HL-60 (cell line): ENCODE measurements at places on chromosomes 2 and 18.

DNA sequence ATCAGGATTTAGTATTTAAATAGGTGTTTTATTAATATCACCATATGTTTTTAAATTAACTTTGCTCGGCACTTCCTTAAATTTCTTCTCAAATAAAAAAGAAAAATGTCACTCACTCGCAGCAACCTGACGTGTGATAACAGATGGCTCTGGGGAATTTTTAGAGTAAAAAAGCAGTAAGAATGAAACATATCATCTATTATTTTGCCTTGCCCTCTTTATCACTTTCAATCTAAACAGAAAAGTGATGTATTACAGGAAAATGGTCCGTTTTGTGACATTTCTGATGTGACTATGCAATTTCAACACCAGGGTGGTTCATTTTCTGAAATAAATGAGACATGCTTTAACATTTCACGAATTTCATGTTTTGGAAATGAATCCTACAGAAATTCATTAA lies 1368.0 kb upstream of the LRRTM1 start:
- no peak for DNase-seq

DNA sequence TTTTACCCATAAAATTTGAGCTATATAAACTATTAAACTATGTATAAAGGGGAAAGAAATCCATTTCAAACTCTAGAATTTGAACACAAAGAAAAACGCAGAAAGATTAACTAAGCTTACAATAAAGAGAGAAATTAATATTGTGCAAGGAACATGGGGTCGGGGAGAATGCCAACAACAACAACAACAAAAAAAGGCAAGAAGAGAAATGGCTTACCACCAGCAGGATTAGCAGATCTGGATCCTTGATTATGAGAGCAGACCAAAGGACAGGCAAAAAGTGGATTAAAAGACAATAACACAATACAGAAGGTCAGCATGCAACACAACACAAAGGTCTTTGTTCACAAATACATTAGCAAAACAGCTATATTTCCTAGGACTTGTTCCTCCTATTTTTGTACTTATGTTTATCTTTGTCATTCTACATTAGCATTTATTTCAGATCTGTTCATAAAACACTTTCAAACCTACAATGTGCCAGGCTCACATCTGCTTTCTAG lies 103.4 kb upstream of the RNU4ATAC start:
- DNase-seq, result no peak

DNA sequence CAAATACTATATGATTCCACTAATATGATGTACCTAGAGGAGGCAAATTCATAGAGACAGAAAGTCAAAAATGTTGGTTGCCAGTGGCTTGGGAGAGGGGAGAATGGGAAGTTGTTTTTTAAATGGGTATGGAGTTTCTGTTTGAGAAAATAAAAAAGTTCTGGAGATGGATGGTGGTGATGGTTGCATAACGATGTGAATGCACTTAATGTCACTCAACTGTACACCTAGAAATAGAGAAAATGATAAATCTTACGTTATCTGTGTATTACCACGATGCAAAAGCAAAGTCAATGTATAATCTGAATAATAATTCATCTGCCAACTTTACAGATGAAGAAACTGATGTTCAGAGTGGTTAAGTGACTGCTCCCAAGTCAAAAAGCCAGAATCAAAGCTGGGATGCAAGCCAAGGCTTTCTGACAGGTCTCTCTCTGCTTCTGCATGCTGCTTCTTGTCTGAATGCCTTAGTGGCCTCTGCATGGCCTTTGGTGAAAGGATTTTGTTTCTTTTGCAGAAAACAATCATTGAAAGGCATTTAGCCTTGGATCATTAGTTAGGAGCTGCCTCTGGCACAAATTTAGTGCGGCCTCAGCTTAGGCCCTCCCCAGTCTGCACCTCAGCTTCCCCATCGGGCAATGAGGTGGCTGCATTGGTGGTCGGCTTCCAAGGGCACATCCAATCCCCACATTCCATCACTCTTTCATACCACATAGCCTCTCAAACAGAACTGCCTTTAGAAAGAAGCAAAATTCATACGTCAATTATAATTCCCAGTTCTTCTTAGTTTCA lies 46.5 kb upstream of the MYCN start:
- DNase-seq, result no peak

DNA sequence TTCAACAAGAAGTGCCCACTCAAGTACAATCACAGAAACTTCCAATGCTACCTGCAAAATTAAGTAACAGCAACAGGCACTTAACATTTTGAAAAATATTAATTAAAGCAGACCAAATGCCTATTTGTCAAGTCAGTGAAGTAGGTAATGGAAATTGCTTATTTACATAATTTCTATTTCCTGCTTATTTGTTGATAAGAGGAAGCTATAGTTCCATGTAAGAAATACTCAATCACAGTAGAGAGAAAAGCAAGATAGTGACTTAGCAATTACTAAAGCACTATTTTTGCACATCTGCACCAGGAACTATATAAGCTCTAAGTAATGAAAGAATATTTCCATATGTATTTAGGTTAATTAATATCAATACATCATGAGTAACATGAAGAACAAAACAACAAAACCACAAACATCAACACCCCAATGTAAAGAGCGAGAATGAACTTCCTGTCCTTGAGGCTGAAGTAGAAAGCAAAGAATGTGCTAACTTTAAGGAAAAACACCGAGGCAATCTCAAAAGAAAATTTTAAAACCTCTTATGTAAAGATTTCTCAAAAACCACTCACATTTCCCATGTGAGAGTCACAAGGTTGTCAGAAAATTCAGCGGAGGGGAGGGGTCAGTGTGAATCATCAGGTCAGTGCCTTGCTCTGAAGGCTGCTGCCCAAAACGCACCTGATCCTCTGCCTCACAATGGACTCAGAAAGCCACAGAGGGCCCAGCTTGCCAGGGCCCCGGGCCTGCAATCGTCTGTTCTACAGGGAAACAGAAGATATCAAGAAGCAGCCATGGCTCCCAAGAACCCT lies 12.5 kb downstream of the NPC1 start:
- DNase-seq, result no peak

DNA sequence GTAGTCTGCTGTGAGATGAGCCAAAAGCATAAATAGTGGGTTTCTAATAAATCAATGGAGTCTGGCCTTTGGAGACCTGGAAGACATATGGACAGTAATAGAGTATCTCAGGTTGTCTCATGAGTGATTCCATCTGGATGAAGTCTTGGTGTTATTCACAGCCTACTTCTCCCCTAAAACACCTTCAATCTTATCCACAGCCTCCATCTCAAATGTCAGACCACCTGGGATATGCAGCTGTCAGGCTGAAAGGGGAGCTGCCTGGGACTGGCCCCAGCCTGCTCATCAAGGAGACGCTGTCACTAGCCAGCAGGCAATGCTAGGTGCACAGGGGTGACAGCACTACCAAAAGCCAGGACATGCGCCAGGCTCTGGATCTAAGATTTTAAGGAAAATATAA lies 684.0 kb upstream of the ZEB2 start:
- no peak for DNase-seq

- peak; percentile 18 for DNase-seq
Observed at GRCh38 chr2:180003559-180003958, 3.5 kb downstream of the CWC22 start.
